ENCODE measurements at places on chromosomes 4 and X.

DNA sequence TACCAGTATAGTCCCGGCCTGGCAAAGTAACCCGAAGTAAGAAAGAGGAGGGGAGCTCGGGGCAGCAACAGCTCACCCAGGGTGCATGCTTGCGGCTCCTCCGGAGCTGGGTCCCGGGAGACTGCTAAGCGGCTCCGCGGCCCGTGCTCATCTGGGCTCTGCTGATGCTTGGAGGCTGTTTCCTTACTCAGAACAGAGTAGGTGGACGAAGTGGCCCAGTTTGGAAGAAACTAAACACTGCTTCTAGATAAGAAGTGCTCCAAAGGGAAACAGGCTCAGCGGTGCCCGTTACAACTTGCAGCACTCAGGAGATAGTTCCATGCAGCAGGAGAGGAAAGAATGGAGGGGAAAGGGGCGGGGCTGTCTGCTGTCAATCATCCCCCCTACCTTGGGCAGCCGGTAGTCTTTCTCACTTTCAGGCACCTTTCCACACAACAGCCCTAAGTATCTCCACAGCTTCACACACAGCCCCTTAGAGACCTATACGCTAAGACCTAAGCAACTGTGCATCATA lies at the start of gene COL4A6:
COL4A6 (minus strand) TSS at position 313 of the 514 bp plus-strand sequence; CDS start at position 87, 226 bp downstream.
- DNase-seq = no peak

DNA sequence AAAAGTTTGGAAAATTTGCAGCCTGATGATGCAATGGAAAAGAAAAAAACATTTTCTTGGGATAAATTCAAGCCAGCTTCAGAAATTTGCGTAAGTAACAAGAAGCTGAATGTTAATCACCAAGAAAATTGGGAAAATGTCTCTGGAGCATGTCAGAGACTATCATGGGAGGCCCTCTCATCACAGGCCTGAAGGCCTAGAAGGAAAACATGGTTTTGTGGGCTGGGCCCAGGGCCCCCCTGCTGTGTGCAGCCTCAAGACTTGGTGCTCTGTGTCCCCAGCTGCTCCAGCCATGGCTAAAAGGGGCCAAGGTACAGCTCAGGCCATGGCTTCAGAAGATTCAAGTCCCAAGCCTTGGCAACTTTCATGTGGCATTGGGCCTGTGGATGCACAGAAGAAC lies 1049.8 kb upstream of the GRIA3 start:
- DNase-seq = no peak

DNA sequence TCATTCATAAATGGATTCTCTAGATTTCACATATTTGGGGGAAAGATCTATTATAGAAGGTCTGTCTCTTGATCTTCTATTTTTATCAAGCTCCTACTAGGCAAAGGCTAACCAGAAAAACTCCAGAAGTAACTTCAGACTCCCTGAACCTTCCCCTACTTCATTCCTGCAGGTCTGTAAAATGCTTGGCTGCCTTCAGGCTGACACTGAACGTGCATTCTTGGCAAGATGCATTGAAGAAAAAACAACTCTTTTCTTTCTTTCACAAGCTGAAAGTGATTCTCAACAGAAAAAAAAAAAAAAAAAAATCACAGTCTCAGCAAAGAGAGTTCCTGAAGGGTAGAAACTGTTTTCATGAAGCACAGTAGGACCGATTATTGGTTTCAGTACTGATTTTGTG lies 12.7 kb downstream of the OPHN1 start:
- no peak for DNase-seq

DNA sequence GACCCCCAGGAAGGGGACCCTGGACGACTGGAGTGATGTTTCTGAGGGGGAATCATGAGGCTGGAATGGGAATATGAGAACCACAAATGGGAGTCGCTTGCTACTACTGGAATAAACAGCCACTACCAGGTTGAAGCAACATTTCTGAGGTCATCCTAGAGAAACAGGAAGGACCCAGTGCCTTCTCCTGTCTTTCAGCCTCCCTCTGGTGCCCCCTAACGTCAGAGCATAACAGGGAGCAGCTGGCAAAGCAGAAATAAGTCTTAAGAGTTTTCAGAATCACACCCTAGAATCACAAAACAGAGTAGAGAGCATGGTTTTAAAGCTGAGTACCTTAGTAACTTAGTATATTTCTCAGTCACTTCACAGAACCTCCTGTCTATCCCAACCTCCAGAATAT lies 347.8 kb upstream of the PITX2 start:
- DNase-seq = no peak

GRCh38 chr4:76058302-76058701 lies 16.2 kb upstream of the ART3 start:
- no peak for DNase-seq

- no peak for DNase-seq
Observed at GRCh38 chrX:70332600-70332999, 42.7 kb downstream of the KIF4A start.

- no peak for DNase-seq
Observed at GRCh38 chr4:31261632-31262031, 541.5 kb downstream of the PCDH7 start.

GRCh38 chrX:155293771-155294170 lies 29.5 kb upstream of the RAB39B start:
- no peak for DNase-seq

DNA sequence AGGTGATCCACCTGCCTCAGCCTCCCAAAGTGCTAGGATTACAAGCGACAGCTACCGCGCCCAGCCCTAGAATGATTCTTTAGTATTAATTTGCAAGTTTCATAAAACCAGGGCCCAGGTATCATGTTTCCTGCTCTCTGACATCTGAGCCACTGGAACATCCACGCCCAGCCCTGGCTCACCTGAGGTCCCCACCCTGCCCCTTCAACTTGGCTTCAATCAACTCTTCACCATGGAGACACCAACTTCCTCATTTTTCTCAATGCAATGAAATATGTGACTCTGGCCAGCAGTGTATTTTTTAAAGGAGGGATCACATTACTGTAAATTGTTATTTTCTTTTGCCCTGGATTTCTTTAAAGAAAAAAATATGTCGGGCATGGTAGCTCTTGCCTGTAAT lies 3.9 kb downstream of the PRSS12 start:
- DNase-seq = no peak

GRCh38 chr4:31655328-31655727 lies 935.2 kb downstream of the PCDH7 start:
- no peak for DNase-seq

DNA sequence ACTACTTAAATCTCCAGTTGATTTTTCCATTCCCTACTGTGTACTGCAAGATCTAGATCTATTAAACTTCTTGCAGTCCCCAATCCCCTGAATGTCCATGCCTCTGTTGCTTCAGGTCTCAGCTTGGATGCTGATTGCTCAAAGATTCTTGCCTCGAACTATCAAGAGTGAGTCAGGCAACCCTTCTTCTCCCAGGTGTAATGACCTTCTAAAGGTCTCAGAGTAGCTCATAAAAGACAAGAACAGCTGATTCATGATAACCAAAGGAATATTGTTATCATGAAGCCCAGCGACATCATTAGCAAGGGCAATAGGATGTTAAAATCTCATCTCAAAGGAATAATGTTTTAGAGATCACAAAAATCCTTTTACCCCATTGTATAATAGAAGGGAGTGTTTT lies 6.8 kb upstream of the FABP2 start:
- DNase-seq = no peak

DNA sequence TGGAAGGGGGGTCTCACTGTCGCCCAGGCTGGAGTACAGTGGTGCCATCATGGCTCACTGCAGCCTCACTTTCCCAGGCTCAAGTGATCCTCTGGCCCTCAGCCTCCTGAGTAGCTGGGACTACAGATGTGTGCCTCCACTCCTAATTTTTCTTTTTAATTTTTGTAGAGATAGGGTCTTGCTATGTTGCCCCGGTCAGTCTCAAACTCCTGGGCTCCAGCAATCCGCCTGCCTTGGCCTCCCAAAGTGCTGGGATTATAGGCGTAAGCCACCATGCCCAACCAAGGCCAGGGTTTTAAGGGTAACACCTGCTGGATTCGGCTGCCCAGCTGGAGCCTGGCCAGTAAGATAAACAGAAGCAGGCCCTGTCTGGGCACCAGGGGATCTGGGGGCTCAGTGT lies 3.4 kb downstream of the TREX2 start:
- no peak for DNase-seq

- DNase-seq = no peak
Observed at GRCh38 chr4:85408301-85408700, 66.6 kb upstream of the ARHGAP24 start.

DNA sequence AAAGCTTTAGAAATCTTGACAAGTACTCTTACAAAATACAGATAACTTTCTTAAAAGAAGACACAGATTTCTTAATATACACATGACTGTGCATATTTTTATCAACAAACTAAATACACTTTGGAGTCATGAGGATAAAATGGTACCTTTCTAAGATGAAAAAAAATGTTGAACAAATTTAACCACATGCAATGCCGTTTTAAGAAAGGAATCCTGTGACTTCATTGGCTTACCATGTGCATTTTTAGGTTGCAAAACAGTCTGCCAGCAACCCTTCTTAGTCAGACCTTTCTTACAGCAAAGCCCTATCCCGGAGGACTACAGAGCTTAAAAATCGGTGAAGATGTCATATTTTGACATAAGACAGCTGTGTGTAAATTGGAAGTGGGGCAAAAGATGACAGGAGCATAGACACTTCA lies 51.7 kb downstream of the GASK1B start:
- DNase-seq = no peak

DNA sequence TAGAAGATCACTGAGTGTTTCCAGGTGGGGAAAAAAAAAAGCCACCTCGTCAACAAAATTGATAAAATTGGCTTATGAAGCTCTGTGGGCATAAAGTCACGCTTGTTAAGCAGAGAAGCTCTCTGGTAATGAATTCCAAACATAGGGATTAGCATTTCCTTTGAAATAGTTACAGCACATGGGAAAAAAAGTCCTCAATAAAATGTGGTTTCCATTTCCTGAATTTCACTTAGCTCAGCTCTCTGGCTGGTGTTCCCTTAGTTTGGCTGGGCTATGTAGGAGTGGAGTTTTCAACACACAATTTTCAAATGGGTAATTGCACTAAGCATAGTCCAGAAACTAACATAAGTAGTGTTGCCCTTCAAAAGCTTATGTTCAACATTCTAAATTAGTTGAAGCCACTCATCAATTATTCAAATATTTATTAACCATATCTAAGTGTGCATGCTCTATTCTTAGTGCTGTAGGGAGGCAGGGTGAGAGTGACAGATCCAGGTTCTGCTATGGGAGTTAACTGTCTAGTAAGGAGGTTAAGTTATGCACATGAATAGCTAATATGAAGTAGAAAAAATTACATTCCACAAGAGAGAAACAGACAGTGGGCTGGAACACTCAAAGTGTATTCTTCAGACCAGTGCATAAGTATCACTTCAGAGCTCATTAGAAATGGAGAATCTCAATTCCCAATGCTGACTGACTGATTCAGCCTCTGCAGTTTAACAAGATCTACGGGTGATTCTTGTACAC lies 445.7 kb downstream of the SMARCA1 start:
- no peak for DNase-seq

DNA sequence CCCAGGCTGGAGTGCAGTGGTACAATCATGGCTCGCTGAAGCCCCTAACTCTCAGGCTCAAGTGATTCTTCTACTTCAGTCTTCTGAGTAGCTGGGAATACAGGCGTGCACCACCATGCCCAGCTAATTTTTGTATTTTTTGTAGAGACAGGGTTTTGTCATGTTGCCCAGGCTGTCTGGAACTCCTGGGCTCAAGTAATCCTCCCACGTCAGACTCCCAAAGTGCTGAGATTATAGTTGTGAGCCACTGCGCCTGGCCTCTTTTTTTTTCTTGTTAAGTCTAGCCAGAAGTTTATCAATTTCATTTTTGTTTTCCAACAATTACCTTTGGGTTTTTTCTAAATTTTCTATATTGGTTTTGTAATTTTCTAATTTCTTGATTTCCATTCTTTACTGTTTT lies 100.6 kb downstream of the GC start:
- DNase-seq = no peak

- no peak for DNase-seq
Observed at GRCh38 chr4:94959307-94959706, 201.6 kb downstream of the BMPR1B start.

DNA sequence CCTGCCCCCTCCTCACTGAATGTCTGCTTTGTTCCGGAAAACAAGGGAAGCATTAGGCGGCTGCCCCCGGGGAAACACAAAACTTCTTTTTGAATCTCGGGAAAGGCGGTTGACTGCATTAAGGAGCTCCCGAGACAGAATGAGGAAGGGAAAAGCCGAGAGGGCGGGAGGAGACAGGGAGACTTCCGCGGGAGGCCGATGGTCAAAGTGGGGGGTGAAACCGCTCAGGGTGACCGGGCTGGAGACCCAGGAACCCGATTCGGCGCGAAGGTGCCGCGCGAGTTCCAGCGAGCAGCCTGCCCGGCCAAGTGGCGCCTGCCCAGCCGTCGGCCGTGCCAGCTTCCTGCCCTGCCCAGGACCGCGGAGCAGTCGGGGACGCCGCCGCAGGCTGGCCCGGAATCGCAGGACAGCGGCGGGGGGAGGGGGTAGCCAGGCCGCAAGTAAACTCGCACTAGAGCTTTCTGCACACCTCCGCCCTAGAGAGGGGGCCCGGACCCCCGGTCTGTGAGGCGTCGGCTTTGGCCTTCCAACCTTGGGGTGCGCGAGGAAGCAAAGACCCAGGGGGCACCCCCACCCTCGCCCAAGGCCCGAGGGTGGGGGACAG lies 55.1 kb upstream of the BCOR start:
- no peak for DNase-seq

DNA sequence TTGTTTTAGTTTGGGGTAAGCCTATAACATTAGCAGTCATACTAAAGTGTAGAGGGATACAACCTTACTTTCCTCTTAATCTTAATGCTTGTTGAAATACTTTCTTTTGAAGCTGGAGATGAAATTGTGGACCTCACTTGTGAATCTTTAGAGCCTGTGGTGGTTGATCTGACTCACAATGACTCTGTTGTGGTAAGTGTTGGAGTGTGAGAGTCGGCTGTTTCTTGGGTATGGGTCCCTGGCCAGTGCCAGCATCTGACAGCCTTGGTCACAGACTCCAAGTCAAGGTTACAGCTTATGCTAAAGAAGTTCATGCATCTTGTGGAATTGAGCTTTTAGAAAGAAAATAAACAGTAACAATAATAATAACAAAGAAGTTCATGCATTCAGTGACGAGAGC lies 31.6 kb downstream of the RNF4 start:
- DNase-seq = no peak

DNA sequence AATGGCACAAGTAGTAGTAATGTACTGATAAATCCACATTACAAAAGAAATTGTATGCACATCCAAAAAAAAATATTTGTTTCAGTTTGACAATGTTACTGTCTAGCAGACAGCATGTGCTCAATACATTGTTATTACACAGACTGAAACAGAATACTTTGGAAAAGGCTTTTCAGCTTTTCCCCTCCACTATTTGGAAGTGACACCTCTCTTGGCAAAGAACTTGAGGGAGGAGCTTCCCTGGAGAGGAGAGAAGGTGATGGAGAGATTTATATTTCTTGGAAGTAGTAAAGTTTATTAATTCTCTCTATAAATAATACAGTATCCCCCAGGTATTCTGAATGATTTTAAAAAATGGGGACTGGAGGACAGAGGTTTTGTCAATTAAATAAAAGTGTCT lies 131.8 kb downstream of the SCFD2 start:
- no peak for DNase-seq

- DNase-seq = no peak
Observed at GRCh38 chr4:30953799-30954198, 233.6 kb downstream of the PCDH7 start.
